Hippocampal formation (tissue), 2 donors: ENCODE measurements at places on chromosomes 1 and 21.

DNA sequence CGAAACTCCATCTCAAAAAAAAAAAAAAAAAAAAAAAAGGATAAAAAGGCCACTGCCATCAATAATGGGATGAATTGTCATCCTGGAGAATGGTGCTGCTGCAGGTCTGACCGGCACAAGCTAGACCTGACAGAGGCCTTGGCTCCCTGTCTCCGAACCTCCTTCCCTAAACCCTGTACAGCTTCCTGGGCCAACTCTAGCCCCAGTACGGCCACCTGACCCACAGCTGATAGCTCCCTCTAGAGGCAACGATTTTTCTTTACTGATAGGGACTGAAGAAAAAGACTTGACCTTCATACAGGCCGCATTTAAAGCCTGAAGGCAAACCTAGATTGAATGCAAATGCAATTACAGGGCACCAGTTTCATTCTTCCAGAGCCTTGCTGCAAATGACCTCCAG is 30.7 kb downstream of the NOL9 start:
- no peak for DNase-seq

DNA sequence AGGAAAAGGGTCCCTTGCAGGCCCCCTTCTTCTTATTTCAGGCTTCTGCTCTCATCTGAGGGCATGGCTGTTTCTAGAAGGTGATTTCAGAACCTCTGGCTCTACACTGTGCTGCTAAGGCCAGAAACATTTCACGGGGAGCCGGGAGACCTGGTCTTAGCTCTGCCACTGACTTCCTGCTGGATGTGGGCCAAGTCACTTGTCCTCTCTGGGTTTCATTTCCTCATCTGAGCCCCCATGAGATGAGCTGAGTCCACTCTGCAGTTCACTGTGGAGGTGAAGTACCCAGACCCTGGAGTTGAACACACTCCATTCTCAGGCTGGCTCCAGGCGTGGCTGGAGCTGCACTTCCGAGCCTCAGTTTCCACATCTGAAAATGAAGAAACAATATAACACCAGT is 2.1 kb downstream of the PADI1 start:
- peak; percentile 7 for DNase-seq

- no peak for DNase-seq
These were observed 499 bp upstream of the TRAF5 start for GRCh38 chr1:211326140-211326527.

DNA sequence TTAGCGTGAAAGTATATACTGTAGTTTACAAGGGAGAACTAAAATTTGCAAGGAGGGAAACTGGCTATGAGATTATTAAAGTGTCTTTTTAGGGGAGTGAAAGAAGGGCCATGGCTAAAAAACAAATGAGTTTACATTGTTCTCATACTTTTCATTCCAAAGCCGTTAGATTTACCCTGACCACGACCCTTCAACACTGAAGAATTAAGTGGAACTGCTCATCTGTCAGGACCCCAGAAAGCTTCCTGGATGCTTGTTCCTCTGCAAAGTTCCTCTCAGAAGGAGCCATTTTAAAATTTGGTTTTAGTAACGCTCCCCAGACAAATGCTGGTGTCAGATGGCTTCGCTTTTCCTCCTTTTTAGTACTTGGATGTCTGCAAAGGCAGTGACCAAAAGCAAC is 82.7 kb upstream of the ZBTB18 start:
- DNase-seq = no peak

GRCh38 chr21:45826676-45827301 is 154.8 kb upstream of the COL6A1 start:
- no peak for DNase-seq

DNA sequence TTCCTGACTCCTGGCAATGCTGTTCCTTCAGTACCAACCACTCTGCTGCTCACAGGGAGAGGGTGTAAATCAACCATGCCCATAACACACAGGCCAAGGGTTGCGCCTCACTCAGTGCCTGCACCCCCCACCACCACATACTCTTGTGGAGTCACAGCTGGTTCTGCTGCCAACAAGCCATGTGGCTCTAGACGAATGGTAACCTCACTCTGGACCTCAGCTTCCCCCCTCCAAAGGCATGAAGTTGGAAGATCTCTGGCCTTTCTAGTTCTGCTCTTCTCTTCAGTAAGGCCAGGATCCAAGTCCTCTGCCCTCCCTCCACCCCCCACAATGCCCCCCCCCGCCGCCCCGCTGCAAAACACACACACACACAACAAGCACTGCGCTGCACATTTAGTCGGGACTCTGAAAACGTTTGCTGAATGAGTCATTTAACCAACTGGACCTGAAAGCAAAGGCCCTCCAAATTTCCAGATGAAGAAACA is 1.7 kb upstream of the GLIS1 start:
- no peak for DNase-seq

GRCh38 chr21:43585924-43586413 is 73.3 kb downstream of the HSF2BP start:
- DNase-seq = no peak
